ENCODE measurements at places on chromosomes 4 and X.

- DNase-seq, result no peak
Measured at GRCh38 chr4:40448875-40449274, 113.7 kb downstream of the CHRNA9 start.

DNA sequence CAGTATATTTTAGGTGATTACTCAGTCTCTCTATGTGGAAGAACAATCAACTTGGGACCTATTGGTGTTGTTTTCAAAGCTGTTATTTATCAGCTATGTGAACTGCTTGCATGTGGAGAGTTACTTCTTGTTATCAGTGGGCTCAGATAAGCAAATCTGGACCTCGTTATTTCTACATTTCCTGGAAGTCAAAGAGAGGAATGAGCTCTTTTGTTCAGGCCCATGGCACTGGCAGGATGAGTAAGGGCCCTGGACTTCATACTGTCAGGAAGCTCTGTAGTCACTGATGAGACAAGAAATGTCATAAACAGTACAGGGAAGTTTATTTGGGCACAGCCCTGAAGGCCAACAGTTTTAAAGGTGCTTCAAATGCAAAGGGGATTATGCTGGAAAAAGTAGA, 760.6 kb upstream of the EPHA5 start:
- DNase-seq, result no peak

- DNase-seq, result no peak
Measured at GRCh38 chrX:76657499-76657898, 230.0 kb downstream of the MAGEE1 start.

GRCh38 chr4:153529646-153530045, 63.5 kb downstream of the TMEM131L start:
- DNase-seq, result no peak

GRCh38 chrX:115364670-115365069, 75.2 kb downstream of the LUZP4 start:
- DNase-seq, result no peak

DNA sequence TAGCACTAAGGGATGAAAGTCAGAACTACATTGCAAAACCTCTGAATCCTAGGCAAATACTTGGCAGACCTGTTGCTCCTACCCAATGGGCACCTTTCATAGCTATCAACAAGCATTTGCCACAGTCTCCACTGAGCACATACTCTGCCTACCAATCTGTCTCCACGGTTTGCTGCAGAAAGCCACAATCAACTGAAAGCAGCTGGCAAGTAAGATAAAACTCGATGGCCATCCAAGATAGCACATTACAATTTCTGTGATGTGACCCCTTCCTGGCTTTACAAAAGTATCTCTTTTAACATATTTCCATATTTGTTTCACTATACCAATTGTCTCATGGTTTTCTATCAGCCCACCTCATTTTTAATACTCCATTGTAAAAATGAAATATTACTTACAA, 1060.5 kb upstream of the INTU start:
- no peak for DNase-seq

DNA sequence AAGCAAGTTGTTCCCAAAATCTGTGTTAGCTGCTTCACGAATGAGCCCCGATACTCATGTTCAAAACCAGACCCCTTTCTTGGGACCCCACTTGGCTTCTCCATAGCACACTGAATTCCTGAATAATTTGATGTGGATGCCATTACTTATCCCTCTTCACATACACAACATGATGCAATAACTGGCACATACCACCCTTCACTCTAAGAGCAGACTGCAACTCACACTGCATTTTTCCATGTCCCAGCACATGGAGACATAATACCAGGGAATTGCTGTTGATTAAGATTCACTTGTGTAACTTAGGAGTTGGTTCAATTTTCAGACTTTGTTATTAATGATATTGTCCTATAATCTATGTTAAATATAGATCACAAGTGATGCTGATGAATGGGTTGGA, 213.4 kb downstream of the MAML3 start:
- DNase-seq, result no peak

DNA sequence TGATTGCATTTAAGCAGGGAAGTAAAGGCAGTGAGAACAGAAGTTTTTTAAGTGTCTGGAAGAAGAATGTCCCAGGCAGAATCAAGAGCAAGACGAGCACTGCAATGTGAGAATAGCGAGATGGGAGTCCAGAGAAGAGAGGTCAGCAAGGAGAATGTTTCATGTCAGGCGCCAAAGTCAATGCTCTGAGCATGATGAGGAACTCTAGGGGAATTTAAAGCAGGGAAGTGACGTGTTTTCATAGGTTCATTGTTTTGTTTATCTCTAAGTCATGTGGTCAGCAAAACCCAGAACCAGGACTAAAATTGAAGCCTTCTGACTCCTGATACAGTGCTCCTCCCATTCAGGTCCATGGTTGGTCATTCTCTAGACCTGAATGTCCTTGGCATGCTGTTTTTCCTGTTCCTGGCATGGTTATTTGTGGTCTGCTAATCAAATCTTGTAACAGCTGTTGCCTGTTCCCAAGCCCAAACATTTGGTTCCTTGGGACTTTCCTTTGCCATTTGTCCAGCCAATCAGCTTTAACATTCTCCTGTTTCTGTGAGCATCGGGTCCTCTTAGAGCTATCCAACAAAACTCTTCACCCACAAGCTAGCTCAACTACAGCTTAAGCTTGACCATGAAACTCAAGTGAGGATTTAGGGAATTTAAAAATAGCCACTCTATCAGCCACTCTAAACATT, 37.7 kb downstream of the PTCHD1 start:
- DNase-seq, result no peak

DNA sequence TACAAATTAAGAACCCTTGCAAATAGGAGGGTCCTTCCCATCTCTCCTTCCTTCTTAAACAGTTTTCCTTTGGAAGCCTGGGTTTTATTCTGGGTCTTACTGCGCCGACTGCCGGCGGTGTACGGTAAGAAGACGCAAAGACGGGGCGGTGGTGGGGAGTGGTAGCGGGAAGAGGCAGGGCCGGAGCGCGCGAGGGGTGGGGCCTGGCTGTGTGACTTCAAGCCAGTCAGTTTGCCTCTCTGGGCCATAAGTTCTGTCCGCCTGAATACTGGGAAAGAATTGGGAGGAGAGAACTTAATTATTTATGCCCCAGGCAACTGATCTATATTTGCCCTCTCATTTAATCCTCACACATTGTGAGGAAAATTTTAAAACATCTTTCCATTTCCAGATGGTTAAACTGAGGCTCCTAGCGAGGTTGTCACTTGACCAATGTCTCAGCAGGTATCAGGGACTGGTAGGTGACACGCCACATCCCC, 726 bp upstream of the KANTR start:
- DNase-seq, result peak; percentile 52

- DNase-seq, result no peak
Measured at GRCh38 chrX:88604433-88605221, 142.4 kb upstream of the CPXCR1 start.

DNA sequence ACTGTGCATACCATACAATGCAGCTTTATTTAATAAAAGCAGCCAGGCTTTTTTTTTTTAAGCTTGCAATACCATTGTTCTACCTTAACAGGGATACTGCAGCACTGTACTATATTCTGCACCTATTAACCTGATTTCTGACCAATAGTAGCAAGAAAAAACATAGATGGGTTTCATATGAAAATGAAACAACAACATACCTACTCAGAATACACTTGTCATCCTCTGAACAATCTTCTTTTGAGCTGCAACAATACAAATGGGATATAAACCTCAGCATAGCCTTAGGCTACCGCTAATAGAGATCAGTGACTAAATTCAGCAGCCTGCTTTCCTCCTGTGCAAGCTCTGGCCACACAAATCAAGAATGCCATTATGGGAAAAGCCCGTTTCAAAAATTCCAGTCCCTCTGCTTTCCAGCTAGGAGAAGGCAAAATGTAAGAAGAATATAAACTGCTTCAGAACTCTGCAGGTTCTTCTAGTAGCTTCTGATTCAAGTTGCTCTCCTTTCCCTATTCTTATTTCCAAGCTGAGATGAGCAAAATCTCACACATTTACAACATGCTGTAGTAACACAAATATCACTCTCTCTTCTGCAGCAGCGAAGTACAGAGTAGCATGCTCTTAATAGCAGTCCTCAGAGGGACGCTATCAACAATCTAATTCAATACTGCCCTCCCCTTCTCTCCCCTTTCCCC, 143.4 kb downstream of the KLHL13 start:
- DNase-seq, result peak; percentile 68

- DNase-seq, result no peak
Measured at GRCh38 chrX:49059681-49060085, 884 bp downstream of the CCDC120 start.

GRCh38 chr4:186485561-186486062, 69.8 kb downstream of the MTNR1A start:
- no peak for DNase-seq

- peak; percentile 90 for DNase-seq
Measured at GRCh38 chr4:113141901-113142346, 92.5 kb downstream of the ANK2 start.

GRCh38 chr4:99120501-99120900, 23.6 kb downstream of the ADH4 start:
- DNase-seq, result no peak

- DNase-seq, result no peak
Measured at GRCh38 chr4:31539284-31540069, 819.3 kb downstream of the PCDH7 start.

DNA sequence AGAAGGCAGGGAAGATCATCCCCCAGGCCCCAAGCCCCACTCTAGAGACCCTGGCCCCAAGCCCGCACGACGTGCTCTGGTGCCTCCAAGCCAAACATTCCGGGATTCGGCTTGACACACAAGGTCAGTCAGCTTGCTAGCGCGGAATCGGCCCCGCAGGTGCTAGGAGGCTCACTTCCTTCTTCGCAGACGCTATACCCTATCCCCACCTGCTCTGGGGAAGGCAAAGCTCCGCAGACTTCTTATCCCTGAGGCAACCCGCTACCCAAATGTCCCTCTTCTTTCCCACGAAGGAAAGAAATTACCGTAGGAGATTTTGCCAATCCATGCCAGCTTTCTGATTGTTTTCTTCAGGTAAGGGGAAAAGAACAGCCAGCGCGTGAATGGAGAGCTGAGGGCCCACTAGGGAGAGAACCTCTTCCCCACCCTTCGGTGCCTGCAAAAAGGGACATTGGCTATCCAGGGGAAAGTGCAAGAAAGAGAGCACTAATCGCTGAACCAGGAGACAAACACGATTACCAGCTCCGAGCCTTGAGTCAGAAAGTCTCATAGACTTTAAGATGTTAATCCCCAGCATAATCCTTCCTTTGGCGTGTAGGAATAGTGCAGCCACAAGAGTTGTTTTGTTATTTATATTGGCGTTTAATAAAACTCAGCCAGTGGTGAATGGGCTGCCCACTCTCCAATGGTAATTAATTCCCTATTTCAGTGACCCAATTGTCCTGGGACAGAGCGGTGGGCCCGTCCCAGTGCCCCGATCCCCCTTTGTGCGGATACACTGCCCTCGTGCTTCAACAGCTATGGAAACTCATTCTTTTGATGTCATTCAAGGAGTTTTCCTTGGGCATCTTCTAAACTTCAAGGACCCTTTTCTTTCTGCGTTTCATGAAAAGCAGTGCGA, 5.4 kb upstream of the NEUROG2 start:
- no peak for DNase-seq

Measured in NCI-H748 treated with DMSO at 0.1 percent for 48 hours (cell line).